GM23338 (cell line): ENCODE measurements at places on chromosomes 3 and 15.

- H3K36me3 ChIP-seq = no peaks in the 10 kb centered on the region
- no peaks in the 10 kb centered on the region for H3K27me3 ChIP-seq
- DNase-seq = no peak
- peak overlapping the region; percentile 60 for H3K4me3 ChIP-seq
- peaks cover 26% of the 10 kb centered on the region for H3K4me1 ChIP-seq
Measured at GRCh38 chr3:48473617-48473952, 27.0 kb downstream of the ATRIP start.

DNA sequence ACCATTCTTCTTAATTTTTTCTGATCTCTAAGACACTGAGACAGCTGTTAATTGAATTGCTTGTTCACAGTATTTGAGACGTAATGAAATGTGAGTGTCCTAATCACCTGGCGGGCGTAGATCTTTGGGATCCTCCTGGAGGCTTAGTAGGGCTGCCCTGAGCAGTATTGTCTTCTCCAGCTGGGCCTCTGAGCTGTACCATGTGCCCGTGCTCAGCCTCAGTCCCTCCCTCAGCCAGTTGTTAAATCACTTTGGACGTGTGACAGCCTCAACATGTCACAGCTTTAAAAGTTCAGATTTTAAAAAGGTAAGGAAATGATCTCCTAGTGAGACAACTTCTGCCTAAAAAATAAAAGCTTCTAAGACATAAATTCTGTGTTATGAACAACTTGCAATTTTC, 35.5 kb downstream of the IGF1R start:
- no peak overlapping the region for H3K4me3 ChIP-seq
- H3K36me3 ChIP-seq = no peaks in the 10 kb centered on the region
- peak overlapping the region; percentile 64; the same call in 1 of the 2 replicates for H3K27ac ChIP-seq
- peaks cover 83% of the 10 kb centered on the region for H3K4me1 ChIP-seq

GRCh38 chr15:58696738-58697137, 52.8 kb downstream of the ADAM10 start:
- no peak overlapping the region for H3K4me3 ChIP-seq
- no peak overlapping the region for H3K27ac ChIP-seq
- H3K27me3 ChIP-seq = no peaks in the 10 kb centered on the region

GRCh38 chr3:52185837-52186236, 12.1 kb upstream of the ALAS1 start:
- no peaks in the 10 kb centered on the region for H3K36me3 ChIP-seq
- no peaks in the 10 kb centered on the region for H3K27me3 ChIP-seq
- no peak overlapping the region for H3K4me3 ChIP-seq
- H3K27ac ChIP-seq = no peak overlapping the region

DNA sequence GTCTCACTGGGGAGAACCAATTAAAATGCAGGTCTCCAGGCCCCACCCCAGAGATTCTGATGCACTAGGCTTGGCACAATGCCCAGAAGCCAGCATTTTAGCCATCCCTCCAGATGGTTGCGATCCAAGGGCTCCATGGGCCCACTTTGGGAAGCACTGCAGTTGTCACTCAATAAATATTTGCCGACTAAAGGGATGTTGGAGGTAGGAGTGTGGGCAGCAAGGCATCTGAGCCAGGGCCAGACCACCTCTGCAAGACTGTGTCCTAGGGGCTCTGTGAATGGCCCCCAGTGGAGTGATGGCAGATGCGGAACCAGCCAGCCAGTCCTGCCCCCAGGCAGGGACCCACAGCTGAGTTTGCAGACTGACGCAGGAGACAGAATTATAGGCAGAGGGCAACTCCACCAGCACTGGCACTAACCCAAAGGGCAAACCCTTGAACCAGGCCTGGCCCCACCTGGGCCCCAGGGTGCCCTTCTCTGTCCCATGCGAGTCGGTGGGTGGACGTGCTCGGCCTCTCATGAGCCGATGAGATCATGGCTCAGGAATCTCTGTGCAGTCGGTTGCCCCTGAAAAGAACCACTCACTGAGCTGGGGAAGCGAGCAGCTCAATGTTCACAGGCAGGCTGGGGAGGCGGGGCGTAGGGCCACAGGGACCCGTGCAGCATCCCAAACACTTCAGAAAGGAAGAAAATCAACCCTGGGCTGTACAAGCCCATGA, 49.7 kb downstream of the SEMA5B start:
- DNase-seq = peak; percentile 76
- H3K4me1 ChIP-seq = peaks cover 69% of the 10 kb centered on the region
- no peak overlapping the region for H3K4me3 ChIP-seq
- no peaks in the 10 kb centered on the region for H3K27me3 ChIP-seq

DNA sequence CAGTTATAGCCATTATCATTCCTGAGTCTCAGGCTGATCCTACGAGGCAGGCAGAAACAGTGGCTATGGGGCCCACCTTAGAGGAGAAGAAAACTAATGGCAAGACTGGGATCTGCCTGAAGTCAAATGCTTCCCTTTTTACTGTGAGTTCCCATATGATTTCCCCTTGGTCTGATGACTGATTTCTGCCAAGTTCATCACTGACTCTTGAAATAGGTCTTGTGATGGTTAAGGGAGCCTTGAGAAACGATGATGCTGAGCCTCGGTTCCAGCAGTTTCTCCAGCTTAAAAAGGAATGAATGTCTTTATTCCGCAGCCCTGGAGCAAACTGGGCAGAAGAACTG, 29.4 kb upstream of the LDHAL6B start:
- no peak overlapping the region for H3K4me3 ChIP-seq
- H3K4me1 ChIP-seq = no peaks in the 10 kb centered on the region
- DNase-seq = no peak
- H3K27me3 ChIP-seq = no peaks in the 10 kb centered on the region
